ENCODE measurements at places on chromosomes 16 and 17.

DNA sequence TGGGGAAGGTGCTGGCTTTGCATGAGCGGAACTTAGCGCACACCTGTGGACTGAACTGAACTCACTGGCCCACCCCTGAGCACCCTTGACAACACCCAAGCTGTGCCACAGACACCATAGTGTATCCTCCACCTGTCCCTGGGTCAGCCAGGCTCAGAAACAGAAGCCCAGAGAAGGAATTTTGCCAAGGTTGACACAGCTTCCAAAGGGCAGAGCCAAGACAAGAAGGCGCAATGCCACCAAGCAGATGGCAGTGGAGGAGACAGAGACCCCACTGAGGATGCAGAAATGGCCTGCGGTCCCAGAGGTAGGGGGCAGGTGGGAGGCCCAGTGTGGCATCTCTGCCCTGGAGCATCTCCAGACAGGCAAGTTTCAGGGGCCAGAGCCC is 169.0 kb downstream of the ENGASE start:
- no peak for DNase-seq

DNA sequence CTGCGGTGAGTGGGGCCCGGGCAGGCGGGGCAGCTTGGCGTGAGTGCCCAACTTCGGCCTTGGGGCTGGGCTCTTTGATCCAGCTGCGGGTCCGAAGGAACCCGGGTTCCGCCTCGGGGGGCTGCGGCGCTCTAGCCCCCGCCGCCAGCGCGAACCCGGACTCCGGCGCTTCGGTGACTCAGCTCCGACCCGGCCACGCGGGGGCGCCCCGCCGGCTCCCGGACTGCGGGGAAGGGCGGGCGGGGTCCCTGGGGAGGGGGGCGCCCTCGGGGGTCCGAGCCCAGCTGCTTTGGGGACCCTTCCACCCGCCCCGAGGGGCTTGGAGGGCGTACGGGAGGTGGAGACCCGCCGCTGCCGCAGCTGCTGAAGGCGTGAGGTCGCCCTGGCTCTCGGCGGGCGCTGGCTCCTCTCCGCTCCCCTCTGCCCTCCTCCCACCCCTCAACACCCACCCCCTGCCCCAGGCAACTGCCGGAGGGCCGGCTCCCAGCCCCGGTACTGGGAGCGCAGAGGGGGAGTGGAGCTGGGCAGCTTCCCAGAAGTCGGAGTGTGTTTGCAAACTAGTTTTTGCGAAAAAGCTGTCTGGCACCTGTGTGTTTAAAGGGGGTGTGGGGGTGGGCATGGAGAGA is 516 bp downstream of the CPNE2 start:
- peak; percentile 74 for DNase-seq

DNA sequence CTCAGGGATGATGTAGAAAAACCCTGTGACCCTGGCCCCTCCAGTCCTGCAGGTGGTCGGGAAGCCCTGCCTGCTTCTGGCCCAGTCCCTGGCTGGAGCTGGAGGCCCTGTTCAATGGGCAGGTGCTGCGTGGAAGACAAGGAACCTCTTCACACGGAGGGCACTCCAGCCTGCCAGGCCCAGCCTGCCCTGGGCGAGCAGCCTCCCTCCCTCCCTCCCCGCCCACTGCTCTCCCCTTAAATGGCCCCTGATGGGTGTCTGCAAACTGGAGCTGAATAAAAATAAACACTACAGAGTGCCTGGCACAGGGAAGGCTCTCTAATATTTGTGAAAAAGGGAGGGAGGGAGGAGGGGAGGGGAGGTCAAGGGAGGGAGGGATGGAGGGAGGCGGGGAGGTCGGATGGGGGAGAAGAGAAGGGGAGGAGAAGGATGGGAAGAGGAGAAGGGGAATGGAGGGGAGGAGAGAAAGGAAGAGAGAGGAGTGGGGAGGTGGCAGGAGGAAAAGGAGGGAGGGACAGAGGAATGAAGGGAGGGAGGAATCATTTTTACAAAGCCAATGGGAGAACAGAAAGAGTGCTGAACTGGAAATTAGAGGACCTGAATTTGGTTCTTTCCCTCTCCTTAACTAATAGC is 222.8 kb upstream of the TNRC6C start:
- no peak for DNase-seq

- no peak for DNase-seq
Measured at GRCh38 chr16:81492311-81492761, 47.7 kb downstream of the CMIP start.

- peak; percentile 54 for DNase-seq
Measured at GRCh38 chr16:20849589-20850390, 43.5 kb downstream of the REXO5 start.

DNA sequence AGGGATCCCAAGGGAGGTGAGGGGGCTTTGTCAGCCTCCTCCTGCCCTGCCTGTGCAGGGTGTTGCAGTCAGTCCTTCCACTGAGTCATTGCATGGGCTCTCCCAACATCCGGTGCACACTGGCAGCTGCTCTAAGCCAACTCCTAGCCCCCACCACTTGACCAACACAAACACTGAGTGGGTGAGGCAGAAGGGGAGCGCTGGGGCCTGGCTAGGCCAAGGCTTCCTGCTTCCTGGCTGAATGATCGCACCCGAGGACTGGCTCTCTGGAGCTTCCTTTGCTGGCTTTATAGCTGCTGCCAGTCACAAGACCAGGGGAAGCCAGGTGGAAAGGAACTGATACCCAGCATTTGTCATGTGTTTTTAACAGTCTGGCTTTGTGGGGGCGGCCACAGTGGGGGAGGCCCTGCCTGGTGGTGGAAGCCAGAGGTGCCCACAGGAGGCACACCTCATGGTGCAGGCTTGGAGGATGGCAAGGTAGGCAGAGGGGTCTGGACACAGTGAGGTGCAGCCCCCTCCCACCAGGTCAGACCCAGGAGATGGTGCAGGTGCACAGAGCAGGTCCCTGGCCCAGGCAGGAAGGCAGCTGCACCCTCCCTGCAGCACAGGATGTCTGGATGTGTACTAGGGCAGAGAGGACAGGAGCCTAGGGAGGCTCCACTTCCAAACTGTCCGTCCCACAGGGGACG is 6.8 kb downstream of the MPG start:
- DNase-seq, result peak; percentile 95

GRCh38 chr17:31622500-31622899 is 231.0 kb downstream of the RAB11FIP4 start:
- DNase-seq, result no peak

Data from AG08396 (cell line).